ENCODE measurements at places on chromosomes 7 and 10.

DNA sequence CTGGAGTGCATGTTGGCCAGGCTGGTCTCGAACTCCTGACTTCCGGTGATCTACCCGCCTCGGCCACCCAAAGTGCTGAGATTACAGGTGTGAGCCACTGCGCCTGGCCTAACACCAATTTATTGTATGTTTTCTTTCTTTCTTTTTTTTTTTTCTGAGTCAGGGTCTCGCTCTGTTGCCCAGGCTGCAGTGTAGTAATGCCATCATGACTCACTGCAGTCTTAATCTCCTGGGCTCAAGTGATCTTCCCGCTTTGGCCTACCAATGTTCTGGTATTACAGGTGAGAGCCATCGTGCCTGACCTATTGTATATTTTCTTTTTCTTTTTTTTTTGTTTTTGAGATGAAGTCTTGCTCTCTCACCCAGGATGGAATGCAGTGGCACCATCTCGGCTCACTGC lies 33.8 kb upstream of the UBE2H start:
- DNase-seq = no peak

DNA sequence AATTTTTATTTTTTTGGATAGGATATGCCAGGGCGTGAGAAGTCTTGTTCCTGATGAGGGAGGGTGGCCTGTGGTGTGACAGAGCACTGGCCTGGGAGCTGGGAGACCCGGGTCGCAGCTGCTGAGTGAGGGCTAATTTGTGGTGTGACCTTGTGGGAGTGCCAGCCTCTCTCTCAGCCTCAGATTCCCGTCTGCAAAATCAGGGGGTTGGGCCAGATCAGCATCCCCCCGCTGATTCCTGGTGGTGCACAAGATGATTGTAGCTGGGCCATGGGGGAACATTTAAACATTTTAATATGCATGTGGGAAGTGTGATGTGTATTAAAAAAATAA lies 14.9 kb downstream of the TSPAN15 start:
- DNase-seq = no peak

GRCh38 chr7:38105874-38106483 lies 72.1 kb upstream of the STARD3NL start:
- no peak for DNase-seq

DNA sequence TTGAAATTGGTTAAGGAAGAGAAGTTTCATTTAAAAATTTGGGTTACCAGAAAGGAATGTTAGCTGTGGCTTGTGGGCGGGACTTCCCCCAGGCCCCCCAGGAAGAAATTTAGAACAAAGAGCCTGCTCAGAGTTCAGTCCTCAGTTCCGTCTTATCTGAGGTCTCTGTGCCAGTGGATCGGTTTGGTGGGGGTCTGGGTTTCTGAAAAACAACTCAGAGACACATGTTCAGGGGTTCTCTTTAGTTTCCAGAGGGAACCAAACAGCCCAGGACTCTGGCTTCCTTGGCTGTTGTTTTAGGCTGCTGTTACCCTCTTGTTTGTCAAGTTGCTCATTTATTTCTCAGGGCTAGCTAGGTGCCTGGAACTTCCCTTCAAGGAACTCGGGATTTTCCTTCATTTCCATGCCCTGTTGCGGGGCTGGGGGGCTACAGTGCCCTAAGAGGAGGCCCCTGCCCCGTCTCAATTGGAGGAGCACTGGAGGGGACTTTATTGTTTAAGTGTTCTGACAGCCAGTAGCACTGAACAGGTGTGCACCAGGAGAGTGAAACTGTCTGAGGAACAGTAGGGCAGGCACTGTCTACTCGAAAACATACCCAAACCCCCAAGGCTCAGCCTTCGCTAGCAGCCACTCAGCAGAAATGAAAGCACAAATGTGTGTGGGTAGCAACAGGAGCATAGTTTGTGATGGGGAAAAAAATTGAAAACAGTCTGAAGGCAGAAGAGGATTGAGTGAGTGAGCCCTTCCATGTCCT lies 59.9 kb downstream of the ALOX5 start:
- no peak for DNase-seq

DNA sequence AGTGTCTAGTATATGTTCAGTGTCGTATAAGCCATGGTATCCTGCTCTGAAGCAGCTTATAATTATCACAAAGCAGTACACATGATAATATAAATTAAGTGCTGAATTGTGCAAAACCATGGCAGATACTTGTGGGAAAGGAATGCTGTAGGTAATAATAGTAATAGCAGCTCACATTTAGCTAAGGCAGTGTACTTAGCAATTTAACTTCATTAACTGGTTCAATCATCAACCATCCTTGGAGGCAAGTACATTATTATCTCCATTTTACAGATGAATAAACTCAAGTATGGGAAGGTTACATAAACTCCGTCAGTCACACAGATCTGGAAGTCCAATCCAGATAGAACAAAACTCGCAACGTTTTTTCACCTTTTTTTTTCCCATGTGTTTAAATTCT lies 21.6 kb upstream of the RNF148 start:
- no peak for DNase-seq

- DNase-seq = peak; percentile 61
These were observed 37.4 kb upstream of the DUSP5 start for GRCh38 chr10:110460111-110460809.

GRCh38 chr10:121033366-121033765 lies 182.2 kb downstream of the WDR11 start:
- DNase-seq = no peak

GRCh38 chr10:120209124-120209762 lies 247.8 kb upstream of the PLPP4 start:
- no peak for DNase-seq

GRCh38 chr7:1458683-1459511 lies at the start of gene MICALL2:
TSS of gene MICALL2 (minus strand) at chr7:1459470. CDS start at chr7:1459326, 144 bp downstream.
- DNase-seq = peak; percentile 91

GRCh38 chr7:48130658-48131108 lies 40.6 kb upstream of the ABCA13 start:
- no peak for DNase-seq

GRCh38 chr7:73758581-73759138 lies 11.4 kb downstream of the CLDN3 start:
- DNase-seq = no peak

- DNase-seq = no peak
These were observed 23.2 kb upstream of the MTPN start for GRCh38 chr7:136000288-136000913.

- DNase-seq = no peak
These were observed 52.5 kb upstream of the NKX6-2 start for GRCh38 chr10:132838346-132838970.

- DNase-seq = no peak
These were observed 199.7 kb downstream of the LHFPL3 start for GRCh38 chr7:104528142-104528541.

GRCh38 chr10:5575482-5576153 lies 50.9 kb downstream of the CALML3 start:
- DNase-seq = no peak

DNA sequence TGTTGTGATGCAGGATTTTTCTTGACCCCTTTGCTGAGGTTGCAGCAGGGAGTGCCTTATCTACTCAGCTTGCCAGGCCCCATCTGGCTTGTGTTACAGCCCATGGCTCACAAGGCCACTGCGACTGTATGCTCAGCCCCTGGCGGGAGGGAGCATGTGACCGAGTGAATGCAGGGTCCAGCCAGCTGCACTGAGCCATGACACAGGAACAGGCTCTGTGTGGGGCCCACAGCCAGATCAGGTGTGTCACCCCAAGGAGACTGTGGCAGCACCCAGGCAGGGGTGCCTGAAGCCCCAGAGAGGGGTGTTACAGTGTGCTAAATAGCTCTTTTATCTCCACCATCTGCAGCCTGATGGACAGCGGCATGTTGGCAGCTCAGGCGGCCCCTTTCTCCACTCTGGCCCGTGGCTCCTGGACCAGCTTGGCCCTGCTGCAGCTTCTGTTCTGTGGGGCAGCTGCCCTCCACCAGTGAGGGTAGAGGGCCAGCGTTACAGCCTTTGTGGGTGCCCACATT lies 2.6 kb upstream of the PCBD1 start:
- no peak for DNase-seq

- no peak for DNase-seq
These were observed 190.3 kb downstream of the DNAJB6 start for GRCh38 chr7:157526913-157527634.

GRCh38 chr7:22189230-22189629 lies 167.7 kb downstream of the RAPGEF5 start:
- DNase-seq = no peak

DNA sequence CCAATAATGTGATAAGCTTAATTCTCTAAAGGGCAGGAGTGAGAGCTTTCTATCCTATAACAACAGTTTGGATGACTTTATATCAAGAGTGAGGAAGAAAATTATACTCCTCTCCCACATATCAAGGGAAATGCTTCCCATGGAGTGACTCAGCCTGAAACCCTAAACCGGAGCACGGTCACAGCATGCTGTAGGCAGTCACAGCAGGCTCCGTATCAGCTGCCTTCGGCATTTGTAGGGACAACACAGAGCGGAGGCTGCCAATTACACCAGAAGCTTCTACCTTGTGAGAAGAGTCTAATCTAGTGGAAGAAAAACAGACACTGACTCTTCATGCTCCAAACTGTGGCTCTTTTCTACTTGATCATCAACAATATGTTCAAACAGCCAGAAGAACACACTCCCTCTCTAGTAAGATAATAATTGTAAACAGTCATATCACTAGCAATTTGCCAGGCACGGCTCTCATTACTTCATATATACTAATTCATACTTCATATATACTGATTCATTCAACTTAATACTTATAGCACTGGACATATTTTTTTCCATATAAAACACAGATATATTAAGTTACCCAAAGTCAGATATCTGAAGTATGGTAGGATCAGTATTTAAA lies 65.9 kb downstream of the DGKB start:
- peak; percentile 62 for DNase-seq

DNA sequence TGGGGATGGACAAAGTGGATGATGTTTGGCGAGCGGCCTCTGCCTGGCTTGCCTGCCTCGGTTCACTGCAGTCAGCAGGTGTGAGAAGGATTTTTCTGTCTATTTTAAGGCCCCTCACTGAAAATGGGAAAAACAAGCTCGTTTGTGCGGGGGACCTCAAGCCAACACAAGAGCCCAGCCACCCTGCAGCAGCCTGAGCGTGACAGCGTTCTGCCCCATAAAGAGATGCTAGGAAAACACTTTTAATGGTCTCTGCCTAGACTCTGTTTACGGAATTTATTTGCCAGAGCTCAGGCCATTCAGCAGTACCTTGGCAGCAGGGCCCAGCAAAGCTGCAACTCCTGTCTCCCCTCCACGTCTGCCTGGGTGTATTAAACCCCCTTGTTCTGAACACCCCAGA lies 131.7 kb downstream of the GRK5 start:
- DNase-seq = no peak

DNA sequence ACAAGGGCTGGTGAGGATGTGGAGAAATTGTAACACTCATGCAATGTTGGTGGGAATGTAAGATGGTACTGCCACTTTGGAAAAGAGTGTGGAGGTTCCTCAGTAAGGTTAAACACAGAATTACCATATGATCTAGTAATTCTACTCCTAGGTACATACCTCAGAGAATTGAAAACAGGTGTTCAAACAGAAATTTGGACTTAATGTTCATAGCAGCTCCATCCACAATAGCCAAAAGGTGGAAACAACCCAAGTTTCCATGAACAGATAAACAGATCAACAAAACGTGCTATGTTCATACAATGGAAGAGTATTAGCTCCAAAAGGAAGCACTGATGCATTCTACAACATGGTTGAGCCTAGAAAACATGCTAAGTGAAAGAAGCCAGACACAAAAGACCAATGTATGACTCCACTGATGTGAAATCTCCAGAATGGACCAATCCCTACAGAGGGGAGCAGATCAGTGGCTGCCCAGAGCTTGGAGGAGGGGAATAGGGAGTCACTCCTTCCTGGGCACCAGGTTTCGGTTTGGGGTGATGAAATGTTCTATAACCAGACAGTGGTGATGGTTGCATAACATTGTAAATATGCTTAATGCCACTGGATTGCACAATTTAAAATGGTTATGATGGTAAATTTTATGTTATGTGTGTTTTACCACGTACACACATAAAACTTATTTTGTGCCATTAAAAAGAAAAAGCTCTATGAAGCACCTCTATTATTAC lies 5.7 kb upstream of the WDR86 start:
- DNase-seq = no peak

DNA sequence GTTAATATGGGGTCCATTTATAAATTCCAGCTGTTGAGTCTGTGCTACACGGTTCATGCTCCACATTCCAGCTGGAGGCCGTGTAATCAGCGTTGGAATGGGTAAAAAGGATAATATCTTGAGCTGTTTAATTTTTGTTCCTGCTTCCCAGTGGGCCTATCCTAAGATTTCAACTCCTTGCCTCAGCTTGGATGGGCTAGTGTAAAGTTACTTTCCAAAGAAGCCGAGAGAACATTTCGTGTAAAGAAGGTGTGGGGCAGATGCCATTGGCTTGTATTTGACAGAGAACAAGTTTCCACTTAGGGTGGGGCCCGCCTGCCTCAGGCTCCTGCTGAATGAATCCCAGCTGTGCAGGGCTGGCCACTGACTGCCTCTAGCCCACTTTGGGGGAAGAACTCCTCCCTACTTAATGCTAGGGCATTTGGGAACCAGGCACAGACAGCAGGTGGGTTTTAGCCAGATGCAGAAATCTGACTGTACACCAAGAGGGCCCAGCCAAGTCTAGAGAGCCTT lies 125.9 kb upstream of the LYZL2 start:
- DNase-seq = peak; percentile 62

DNA sequence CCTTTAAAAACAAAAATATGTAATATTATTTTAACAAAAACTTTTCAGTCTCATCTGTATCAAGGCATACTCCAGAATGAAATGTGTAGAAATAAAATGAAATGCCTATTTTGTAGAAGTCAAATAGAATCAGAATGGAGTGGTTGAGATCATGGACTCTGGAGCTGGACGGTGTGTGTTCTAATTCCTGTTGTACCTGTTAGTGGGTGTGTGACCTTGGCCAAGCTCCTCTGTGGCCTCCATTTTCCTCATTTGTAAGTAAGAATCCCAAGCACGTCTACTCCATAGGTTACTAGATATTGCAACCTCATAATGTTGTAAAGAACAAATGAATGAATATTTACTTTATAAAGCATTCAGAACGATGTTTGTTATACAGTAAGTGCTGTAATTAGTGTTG lies 74.9 kb downstream of the HDAC9 start:
- no peak for DNase-seq

DNA sequence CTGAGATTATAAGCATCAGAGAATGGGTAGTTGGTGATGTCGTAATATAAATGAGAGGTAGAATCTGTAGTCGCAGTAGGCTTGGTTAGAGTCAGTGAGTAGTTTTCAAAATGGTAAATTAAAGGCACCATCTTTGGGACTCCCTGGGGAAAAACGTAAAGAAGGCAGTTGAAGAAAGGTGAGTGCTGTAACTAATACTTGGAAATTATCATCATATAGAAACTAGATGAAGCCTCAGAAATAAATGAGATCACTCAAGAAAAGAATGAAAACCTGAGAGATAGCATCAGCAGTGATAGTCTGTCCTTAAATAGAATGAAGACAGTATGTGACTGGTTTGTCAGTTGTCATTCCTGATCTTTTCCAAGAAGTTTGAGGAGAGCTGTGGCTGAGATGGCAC lies 23.8 kb downstream of the PALS2 start:
- no peak for DNase-seq

DNA sequence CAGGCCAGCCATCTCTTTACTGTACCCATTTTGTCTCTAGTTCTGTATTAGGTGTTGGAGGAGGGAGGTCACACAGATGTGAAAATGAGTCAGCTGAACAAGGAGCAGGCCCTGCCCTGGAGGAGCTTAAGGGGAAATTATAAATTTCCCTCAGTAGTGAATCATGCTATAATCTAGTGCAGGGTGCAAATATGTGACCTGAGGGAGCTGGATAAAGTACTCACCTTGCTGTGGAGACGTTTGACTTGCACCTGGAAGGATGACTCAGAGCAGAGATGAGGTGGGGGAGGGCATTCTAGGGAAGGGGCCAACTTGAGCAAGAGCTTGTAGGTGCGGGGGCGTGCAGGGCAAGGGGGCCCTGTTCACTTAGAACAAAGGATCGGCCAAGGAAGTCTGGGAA lies 610.6 kb downstream of the SDK1 start:
- no peak for DNase-seq
